Gastroesophageal sphincter (tissue), 4 donors: ENCODE measurements at places on chromosomes 6 and 20. TPM values are rescaled to one million over a fixed set of nuclear protein-coding genes. Genes with fewer than 3 reads are reported as not detected.
A peak's percentile ranks its signal among the peaks of the same experiment; 100 is the strongest.

Gene BMP6
- 5.8 TPM for total RNA-seq

Gene GABRR2
- total RNA-seq = not detected

Gene TPBG
- total RNA-seq = 96.7 TPM

Gene MICAL1
- 19.3 TPM for total RNA-seq

Gene MYB
- not detected for total RNA-seq

Gene PHACTR1
- 2.2 TPM for total RNA-seq

Gene CRIP3
- not detected for total RNA-seq

Gene PHACTR3
- total RNA-seq = 0.54 TPM

DNA sequence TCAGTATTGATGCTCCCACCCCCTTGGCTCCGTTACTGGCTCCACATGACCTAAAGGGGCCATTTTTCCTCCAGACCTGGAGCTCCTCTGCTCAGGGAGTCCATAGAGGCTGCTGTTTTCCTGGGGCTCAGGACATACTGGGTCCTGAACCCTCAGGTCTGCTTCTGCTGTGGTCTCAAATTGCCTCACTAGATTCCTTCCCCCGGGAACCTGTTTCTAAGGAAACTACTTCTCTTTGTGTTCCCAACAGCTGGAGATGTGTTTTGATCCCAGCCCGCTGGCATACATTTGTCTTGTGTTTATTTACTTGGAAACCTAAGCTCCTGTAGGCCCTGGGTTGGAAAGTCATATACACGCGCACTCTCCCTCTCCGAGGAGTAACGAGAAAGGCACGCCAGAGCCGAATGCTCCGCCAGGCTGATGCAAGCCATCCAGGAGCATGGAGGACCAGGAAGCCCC, 222.8 kb downstream of the UST start:
- peak; percentile 83 for ATAC-seq

DNA sequence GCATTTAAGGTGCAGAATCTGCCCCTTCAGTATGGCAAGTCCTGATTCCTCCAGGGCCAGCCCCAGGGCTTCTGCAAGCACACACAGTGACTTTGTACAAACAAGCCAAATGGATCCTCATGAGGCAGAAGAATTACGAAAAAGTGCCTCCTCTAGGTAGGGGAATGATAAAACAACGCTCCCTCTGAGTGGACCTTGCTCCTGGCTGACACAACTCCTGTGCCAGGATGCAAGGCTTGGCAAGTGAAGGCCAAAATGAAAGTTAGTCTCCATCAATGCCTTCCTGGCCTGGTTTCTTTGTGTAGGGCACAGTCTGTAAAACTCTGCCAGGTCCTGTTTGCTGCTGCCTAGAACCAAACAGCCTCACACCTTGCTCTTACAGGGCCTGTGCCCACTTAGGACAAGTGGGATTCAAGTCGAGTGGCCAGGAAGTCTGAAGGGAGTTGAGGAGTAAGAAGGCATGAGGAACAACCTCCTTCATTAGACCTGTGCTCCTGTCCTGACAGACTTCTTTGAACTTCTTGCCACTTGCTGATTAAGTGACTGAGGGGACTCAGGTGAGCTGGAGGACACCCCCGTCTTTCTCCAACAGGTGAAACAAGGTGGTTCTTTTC, 417.1 kb downstream of the CDC5L start:
- ATAC-seq = no peak

DNA sequence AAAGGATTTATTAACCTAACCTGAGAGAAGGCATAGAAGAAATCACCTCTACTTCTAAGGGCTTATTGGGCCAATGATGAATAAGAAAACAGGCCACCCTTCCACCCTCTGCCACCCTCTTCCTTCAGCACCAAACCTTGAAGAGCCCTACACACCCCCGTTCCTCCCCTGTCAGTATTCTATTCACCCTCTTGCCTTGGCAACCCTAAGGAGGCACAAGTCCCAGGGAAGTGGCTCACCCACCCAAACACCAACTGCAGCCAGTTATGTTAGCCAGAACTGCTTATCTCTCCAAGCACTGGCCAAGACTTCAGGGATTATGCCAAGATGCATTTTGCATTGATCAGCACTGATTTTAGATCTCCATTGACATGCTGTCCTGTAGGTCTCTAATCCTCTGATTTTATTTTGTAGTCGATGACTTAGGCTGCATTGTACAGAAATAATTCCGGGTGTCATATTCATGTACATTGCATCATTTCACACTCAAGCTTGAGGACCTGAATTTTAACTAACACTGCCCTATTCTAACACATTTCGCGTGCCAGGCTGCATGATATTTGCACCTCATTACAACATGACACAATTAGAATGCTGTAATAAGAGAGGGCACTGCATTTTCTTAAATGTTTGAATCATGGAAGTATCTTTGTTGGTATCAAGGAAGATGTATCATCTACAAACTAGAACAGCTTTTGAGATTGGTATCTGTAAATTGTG, 15.7 kb downstream of the CNKSR3 start:
- ATAC-seq = no peak

GRCh38 chr6:52098721-52099120, 11.3 kb upstream of the PKHD1 start:
- no peak for ATAC-seq

GRCh38 chr6:107639511-107639910, 149.6 kb downstream of the SOBP start:
- ATAC-seq = no peak

- no peak for ATAC-seq
Measured at GRCh38 chr20:50562262-50562701, 52.1 kb downstream of the PTPN1 start.

- ATAC-seq = peak; percentile 81
Measured at GRCh38 chr6:136967876-136968752, 46.0 kb downstream of the SLC35D3 start.

- peak; percentile 31 for ATAC-seq
Measured at GRCh38 chr6:167420858-167421766, 96.2 kb downstream of the TTLL2 start.

DNA sequence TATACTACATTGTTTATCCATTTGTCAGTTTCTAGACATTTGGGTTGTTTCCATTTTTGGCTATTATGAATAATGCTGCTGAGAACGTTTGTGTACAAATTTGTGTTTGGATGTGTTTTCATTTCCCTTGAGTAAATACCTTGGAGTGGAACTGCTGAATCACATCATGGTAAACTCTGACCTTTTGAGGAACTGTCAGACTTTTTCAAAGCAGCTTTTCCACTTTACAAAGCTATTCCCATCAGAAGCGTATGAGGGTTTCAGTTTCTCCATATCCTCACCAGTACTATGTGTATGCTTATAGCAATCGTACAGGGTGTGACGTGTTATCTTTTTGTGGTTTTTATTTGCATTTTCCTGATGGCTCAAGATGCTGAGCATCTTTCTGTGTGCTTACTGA, 103.7 kb downstream of the MYO6 start:
- no peak for ATAC-seq

GRCh38 chr6:8888468-8888867, 453.1 kb upstream of the SLC35B3 start:
- no peak for ATAC-seq

DNA sequence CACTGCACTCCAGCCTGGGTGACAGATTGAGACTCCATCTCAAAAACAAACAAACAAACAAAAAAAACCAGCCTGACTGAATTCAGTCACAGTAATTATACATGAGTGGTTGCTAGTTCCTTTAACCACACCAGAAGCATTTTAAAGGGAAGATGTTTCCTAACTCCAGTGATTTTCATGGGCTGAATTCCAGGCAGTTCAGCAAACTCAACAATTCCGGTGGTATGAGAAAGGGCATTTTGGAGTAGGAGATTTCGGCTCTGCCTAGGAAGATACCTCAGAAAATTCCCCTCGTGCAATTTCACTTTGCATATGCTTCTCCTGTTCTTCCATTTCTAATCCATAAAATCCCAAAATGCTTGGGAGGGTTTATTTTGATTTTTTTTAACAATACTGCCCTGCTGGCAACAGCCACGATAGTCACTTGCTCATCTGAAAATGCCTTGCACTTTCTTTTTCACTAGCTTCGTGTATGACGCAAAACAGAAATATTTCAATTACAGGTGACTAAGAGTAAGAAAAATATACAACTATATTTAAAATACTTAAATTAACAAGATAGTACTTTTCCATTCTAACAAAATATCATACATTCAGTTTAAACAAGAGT, 48.3 kb upstream of the IPCEF1 start:
- ATAC-seq = no peak

- no peak for ATAC-seq
Measured at GRCh38 chr6:12952318-12952717, 235.8 kb downstream of the PHACTR1 start.

DNA sequence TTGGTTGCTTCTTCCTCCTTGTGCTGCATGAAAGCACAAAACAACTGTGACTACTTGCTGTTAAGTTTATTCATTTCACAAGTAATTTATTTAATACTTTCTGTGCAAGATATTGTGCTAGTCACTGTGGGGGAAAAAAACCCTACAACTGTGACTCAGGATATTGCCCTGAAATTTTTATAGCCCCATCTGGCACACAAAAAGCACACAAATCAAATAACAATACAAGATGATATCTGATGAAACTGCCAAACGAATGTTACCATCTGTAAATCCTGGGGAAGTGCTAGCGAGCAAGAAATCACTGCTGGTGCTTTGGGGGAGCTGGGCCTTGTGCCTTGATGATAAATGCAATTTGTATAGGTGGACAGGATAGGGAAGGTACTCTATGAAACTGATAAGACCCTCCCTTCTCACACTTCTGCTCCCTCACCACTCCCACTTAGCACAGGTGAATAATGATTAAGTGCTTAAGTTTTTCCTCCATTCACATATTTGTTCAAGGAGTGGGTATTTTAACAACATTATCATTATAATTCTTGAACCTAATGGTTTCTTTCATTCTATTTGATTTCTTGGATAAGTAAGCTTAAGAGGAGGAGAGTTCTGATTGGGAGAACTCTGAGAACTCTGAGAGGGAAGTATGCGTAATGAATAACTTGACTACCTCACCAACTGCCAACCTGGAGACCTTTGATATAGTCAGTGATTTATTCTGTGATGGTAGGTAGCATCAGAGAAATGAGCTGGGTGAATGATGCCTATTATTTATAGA, 115.3 kb downstream of the RTN4IP1 start:
- no peak for ATAC-seq

GRCh38 chr6:106540907-106541306, 88.4 kb downstream of the RTN4IP1 start:
- no peak for ATAC-seq

GRCh38 chr6:142518126-142518525, 216.3 kb downstream of the ADGRG6 start:
- no peak for ATAC-seq

DNA sequence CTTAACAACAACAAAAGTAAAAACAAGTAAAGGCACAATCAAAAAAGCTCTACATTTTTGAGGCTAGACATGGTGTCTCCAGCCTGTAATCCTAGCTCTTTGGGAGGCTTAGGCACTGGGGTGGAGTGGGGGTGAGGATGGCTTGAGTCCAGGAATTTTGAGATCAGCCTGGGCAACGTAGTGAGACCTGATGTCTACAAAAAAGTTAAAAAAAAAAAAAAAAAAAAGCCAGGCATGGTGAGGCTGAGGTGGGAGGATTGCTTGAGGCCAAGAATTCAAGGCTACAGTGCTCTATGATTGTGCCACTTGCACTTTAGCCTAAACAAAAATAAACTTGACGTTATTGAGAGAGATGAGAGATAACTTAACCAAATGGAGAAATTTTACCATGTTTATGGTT, 60.1 kb downstream of the QKI start:
- no peak for ATAC-seq

GRCh38 chr6:79734374-79734773, 103.2 kb downstream of the SH3BGRL2 start:
- no peak for ATAC-seq

GRCh38 chr6:1604158-1605003, 5.3 kb upstream of the FOXC1 start:
- peak; percentile 74 for ATAC-seq

- ATAC-seq = no peak
Measured at GRCh38 chr6:106206905-106207304, 118.7 kb downstream of the ATG5 start.

DNA sequence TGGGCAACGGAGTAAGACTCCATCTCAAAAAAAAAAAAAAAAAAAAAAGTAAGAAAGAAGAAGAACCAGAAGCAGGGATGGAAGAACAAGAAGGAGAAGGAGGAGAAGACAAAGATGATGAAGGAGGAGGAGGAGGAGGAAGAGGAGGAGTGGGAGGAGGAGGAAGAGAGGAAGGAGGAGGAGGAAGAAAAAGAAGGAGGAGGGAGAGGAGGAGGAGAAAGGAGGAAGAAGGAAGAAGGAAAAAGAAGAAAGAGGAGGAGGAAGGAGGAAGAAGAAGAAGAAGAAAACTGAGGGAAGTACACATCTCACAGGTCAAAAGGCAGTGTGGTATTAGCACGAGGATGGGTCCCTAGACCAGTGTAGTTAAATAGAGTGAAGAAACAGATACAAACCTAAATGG, 65.1 kb upstream of the SCAF8 start:
- ATAC-seq = no peak

GRCh38 chr6:37699138-37699766, 1.6 kb upstream of the MDGA1 start:
- ATAC-seq = no peak

GRCh38 chr6:78251931-78252330, 599.1 kb downstream of the MEI4 start:
- no peak for ATAC-seq

DNA sequence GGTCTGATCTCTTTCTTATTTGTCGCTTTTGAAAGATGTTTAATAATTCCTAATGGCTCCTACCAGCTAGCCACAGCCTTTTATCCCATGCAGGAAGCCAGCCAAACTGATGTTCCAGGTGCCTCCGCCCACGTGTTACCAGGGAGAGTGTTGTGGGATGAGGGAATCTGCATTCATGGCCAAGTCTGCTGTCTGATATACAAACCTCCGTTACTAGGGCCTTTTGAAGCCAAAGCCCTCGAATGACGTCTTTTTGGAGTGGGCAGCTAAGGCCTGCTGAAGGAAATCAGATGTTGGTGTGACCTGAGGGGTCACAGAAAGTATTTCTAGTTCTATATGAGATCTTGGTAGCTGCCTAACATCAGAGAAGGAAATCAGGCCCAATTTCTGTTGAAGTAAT, 21.3 kb downstream of the STK35 start:
- peak; percentile 63 for ATAC-seq

GRCh38 chr6:26158581-26159356, 71.5 kb downstream of the HFE start:
- ATAC-seq = no peak
